Stimulated activated CD8-positive, alpha-beta memory T cell treated with anti-CD3 and anti-CD28 coated beads, Interleukin-4, amount 100 ng/mL, for 4 hours (primary cell): ENCODE measurements at places on chromosomes 6 and 20.

- no peak for DNase-seq
Measured at GRCh38 chr6:80163754-80164187, 57.3 kb downstream of the BCKDHB start.

DNA sequence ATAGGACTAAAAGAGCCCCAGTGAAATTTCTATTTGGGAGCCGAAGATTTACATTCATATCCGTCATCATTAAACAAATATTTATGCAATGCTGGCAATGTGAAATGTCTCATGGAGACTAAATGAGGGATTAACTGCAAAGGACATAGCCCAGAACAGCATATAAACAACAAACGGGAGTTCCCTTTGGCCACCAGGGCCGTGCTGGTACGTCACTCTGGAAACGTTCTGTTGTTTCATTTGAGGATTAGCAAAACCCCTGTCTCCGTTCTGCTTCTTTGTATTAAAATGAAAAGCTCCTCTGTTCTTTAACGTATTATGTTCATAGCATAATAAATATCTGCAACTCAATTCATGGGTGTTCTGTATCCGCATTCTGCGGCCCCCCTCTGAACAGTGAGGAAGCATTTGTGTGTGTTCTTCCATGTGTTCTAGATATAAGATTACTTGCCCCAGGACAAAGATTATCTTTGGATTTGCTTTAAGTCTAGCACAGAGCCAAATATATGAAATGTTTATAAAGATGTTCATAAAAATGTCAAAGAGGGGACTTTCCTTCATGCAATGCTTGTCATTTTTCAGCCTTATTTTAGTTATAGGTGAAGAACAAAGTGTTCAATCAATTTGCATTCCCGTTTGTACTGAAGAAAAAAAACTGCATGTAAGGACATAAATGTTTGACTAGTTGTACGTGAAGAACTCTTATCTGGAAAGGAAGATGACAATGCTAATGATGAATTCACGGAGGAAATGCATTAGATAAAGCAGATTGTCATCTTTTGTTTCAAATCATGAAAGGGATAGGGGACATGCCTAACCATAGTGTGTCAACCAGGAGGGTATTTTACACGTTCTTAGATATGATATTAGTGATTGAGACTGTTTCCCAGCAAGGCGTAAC, 90.0 kb upstream of the TNFAIP3 start:
- DNase-seq, result no peak

DNA sequence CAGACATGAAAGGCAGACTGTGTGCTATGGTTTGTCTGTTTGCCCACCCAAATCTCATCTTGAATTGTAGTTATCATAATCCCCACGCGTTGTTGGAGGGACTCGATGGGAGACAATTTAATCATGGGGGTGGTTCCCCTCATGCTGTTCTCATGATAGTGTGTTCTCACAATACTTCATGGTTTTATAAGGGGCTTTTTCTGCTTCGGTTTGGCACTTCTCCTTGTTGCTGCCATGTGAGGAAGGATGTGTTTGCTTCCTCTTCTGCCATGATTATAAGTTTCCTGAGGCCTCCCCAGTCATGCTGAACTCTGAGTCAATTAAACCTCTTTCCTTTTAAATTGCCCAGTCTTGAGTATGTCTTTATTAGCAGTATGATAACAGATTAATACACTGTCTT, 47.2 kb upstream of the MICB start:
- no peak for DNase-seq

GRCh38 chr6:159093609-159094443, 49.0 kb upstream of the TAGAP start:
- DNase-seq, result no peak

DNA sequence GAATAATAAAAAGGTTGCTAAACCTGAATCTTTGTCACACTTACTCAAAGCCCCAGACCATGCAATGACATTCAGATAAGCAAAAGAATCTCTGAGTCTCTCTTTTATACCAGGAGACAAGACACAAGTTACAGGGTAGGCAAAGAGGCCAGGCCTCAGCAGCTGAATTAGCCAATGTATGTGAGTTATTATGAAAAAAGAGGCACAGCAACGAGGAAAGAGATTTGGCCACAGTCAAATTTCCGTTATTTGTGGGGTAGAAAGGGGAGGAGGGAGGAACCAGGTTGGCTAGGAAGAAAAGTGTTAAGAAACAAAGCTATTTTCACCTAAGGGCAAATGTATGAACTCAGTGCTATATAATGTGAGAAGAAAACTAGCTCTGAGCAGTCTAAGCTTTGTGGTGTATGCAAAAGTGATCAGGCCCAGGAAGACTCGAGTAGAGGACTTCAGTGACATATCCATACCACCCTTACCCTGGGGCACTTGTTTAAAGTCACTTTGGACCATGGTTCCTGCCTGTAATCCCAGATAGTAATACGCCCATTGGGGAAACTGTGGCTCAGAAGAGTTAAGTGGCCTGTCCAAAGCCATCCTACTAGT, 19.1 kb downstream of the IPCEF1 start:
- no peak for DNase-seq

GRCh38 chr20:53948383-53949318, 121.7 kb downstream of the BCAS1 start:
- no peak for DNase-seq

DNA sequence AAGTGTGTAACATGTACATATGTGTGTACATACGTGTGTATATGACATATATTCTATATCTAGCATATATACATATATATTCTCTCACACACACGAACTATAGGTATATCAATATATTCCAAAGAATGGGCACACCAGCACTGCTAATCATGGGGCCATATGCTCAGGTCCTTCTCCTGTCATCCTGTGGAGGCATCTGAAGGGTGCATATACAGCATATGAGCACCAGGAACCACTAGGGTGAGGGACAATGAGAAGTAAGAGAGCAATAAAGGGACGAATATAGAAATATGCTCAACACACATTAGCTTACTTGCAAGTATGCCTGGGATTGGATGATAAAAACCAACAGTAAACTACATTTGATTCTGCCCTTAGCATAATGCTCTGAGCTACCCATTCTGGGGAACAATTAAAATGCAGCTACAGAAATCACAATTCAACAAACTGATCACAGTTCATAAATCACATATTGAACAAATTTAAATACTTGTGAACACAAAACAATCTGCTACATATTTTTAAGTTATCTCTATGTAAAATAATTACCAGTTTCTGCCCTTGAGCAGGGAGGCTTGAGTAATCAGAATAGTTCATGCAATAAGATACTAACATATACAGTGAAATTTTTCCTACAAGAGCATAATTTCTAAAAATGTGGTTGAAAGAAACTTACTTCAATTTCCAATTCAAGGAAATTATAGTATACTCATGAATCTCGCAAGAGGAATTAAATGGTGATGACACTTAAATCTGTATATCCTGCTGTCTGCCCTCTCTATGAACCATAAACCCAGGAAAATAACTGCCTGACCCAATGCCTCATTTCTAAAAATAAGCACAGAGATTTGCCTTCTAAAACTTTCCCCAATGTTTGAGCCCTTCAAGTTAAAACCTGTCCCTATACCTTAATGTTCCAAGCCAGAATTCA, 272.2 kb upstream of the THEMIS start:
- no peak for DNase-seq

DNA sequence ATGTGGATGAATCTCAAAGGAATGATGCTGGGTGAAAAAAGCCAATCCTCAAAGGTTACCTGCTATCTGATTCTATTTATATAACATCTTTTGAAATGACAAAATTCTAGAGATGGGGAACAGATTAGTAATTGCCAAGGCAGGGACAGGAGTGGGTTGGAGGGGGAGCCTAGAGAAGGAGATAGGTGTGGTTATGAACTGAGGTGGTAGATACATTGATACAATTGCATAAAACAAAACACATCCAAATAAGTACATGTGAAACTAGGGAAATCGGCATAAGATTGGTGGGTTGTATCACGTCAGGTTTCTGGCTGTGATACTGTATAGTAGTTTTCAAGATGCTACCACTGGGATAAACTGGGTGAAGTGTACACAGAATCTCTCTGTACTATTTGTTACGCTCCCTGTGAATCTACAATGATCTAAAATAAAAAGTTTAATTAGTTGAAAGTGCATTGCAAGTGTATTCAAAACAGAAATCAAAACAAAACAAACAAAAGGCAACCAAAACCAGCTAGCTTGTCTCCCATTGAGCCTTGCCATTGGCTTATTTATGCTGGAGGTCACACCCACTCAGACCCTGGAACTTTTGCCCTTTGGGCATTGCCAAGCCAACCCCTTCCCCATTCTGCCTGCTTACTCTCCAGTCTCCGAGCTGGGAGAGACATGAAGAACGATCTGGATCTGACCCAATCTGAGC, 27.8 kb downstream of the PPP1R16B start:
- DNase-seq, result no peak

DNA sequence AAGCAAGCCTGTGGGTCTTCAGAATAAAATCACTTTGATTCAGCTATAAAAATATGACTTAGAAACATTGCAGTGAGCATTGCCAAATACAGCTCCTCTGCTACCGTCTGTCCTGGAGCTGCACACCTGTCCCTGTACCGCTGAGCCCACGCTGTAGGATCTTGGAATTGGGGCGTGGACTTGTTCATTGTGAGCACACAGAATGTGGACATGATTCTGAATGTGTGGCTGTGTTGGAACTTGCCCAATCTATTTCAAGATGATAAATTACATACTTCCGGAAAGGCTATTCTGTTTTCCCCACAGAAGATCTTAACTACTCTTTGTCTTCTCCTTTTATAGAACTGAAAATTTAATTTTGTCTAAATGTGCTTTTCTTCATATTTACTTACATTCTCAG, 107.3 kb downstream of the UST start:
- DNase-seq, result no peak

DNA sequence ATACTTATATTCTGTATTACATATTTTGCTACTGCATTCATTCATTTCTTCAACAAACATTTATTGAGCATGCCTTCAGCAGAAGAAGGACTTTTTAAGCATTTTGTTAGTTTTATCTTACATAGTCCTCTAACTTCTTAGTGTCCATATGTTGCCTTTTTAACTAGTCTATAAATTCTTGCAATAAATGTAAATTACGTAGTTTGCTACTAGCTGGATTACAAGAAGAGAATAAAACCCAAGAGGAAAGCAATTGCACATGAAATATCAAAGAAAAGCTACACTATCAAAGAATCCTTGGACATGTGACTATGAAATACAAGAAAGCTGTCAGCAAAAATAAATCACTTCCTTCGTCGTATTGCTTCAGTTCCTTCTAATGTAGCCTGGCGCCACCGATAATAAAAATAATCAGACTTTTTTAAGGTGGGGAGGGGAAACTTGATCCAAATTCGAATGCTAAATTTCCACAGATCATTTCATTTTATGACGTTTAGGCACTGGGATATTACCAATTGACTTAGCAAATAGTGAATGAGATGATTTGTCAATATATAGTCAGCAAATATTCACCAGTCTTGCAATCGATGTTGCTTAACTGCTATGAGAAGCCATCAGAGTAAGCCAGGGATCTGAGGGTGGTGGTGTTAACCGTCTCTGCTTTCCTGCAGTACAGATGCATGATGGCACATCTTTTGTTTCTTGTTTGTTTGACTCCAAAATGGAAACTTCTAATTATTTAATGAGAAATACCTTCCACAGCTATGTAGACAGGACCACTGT, 258.7 kb upstream of the EXOC2 start:
- DNase-seq, result no peak

DNA sequence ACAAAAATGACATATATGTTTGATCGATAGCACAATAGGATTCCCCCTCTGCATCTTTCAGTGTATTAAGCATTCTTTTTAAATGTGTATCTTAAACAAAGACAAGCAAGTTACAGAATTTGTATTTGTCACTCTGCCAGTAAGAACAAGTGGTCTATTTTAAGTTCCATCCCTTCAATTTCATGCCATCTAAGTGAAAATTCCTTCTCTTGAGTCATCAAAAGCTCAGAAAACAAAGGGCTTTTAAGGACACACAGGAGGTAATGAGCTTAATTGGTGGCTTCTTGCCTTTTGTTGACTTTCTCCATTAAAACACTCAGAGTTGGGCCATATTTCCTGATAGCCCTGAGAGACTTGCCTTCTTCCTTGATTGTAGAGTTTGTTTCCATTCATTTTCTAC, 547.8 kb downstream of the TENT5A start:
- no peak for DNase-seq

GRCh38 chr6:11210386-11211138, 21.9 kb downstream of the NEDD9 start:
- no peak for DNase-seq

DNA sequence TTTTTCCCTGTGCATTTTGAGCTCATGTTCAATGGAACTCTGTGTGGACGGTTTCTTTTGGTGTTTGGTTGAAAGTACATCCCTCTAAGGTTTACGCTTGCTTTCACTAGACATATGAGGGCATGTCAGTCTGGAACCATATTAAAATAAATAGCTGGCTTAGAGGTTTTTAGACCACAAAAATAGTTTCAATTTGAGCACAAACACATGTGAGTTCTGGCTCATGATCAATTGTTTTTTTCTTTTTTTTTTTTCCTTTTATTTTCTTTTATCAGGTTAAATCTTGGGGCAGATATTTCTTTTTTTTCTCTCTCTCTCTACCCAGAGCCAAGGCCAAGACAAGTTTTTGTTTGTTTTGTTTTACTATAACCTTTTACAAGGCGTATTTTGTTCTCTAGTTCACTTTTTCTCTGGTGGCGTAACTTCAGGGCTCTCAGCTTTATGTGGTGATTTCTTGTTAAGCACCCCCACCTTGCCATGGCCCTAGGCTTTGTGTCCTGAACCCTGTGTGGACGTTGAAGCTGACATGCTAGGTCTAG, 92.9 kb downstream of the SHLD1 start:
- DNase-seq, result no peak

- no peak for DNase-seq
Measured at GRCh38 chr6:149454346-149454848, 30.4 kb downstream of the ZC3H12D start.

DNA sequence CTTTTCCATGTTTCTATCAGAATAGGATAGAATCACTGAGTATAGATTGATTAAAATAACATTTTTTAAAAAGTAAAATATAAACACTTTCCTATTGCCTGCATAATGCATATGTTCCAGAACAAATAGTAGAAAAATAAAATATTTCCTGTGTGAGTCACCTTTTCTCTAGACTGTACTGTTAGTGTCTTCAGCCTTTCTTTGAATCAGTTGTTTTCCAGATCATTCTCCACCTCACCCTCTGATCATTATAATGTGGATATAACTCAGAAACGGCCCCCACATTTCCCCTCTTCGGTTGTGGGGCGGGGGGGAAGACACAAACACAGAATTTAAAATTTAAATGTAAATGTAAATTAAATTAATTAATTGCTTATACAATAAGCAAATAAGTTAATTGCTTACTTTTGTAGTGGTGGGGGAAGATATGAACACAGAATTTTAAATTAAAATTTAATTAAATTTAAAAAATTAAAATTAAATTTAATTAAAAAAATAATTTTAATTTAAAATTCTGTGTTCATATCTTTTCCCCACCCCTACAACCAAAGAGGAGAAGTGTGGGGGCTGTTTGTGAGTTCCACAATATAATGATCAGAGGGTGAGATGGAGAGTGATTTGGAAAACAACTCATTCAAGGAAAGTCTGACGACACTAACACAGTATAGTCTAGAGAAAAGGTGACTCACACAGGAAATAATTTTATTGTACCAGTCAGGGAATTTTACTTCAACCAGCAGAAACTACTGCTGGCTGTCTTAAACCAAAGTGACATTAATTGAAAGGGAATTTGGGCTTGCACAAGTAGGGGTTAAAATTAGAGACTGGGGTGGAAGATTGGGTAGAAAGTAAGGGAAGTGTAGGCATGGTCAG, 37.1 kb upstream of the PROKR2 start:
- DNase-seq, result no peak

- no peak for DNase-seq
Measured at GRCh38 chr6:45422503-45423110, 44.9 kb upstream of the SUPT3H start.

GRCh38 chr20:50607850-50608749, 83.2 kb downstream of the RIPOR3 start:
- DNase-seq, result no peak

- no peak for DNase-seq
Measured at GRCh38 chr6:4889701-4890100, 113.5 kb downstream of the CDYL start.
